Activated CD4-positive, alpha-beta T cell treated with anti-CD3 and anti-CD28 coated beads for 1 hour (primary cell): ENCODE measurements at places on chromosomes 5 and 9.

DNA sequence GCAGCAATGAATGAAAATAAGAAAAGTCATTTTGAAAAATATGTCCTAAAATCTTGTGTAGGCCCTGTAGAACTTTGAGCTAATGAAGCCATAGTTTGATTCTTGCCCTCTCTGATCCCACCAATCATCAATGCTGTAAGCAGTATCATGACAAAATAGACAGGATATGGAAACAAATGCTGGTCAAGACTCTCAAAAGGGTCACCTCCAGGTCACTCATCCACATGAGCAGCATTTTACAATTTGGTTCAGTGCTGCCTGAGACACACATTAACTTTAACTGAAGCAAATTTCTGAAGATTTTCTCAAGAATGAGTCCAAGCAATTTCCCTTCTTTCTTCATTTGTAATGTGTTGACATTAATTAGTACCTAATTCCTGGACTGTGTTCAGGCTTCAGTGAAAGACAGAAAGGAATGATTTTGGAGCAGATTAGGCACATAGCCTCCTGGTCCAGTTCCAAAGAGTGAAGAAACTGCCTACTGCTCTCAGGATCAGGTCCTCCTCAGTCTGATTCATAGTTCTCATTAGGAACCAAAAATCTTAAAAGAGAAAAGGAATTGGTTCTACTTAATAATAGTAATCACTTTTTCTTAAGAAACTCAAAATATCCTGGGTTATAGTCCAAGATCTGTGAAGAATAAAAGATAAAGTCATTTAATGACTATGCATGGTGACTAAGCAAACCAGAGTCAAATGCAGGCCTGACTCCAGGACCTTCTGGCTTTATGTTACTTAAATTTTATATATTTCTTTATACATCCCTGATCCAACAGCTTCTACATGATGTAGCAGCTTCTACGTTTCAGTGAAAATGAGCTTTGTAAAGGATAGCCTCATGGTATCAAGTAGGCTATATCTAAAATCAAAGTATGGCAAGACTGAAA is 192.1 kb upstream of the RGMB start:
- DNase-seq = no peak

DNA sequence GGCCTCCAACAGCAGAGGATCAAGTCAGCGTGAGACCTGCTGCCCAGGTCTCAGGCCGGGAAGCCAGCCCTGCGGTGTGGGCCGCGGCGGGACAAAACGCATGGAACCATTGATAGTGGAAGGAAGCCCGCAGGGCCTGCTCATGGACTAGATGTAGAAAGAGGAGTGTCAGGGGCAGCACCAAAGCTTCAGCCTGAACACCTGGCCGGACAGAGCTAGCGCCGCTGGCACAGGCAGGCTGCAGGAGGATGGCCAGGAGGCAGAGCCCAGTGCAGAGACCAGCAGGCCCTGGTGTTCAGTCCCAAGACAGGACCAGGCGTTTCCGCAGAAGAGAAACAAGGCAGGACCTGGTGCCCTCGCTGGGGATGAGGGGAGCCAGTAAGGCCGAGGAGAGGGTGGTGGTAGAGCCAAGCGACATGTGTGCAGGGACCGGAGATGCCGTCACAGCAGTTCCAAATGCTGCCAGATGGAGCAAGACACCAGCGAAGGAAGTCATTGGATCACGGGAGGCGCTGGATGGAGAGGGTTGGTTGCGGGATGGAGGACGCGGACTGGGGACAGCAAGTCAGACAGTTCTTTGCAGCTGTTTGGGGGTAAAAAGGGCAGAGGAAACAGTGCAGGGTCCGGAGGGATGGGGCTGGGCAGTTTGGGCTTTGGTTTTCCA is 42.1 kb upstream of the OLFM1 start:
- no peak for DNase-seq

DNA sequence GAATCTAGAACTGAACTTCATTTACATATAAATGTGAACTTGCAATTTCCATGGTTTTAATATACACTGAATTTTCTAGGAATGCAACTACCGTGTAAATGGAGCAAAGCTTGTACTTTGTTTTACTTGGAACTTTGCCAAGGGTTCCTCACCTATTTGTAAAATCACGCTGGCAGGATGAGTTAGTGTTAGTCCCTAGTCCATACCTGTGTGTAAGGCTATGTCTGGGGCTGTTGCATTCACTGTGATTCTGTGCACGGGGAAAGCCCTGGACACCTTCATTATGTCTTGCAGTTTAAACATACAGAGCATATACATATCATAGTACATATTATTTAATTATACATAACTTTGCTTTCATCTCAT is 119.9 kb downstream of the PAX5 start:
- DNase-seq = no peak

DNA sequence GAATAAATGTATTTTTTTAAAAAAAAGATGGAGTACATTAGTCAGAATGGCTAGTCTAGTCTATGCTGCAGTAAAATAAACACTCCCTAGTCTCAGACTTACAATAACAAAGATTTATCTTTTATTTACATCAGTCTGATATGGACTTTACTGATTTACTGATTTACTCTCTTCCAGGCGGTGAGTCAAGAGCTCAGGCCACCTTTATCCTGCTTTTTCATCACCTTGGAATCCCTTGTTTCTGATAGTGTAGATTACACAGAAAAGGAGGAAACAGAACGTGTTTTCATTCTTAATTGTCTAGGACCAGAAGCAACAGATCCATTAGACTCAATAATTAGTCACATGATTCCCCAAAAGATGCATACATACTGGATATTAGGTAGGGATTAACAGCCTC is 290.1 kb upstream of the TRPC7 start:
- no peak for DNase-seq

GRCh38 chr9:107323836-107324585 is 40.9 kb downstream of the RAD23B start:
- DNase-seq = no peak

GRCh38 chr5:145920542-145921210 is 15.7 kb upstream of the SH3RF2 start:
- DNase-seq = no peak

- no peak for DNase-seq
These were observed 29.7 kb downstream of the MEGF10 start for GRCh38 chr5:127320032-127320965.

GRCh38 chr5:28707706-28708105 is 1669.3 kb upstream of the CDH9 start:
- no peak for DNase-seq

- DNase-seq = no peak
These were observed 122.3 kb downstream of the MAST4 start for GRCh38 chr5:66718374-66719002.

DNA sequence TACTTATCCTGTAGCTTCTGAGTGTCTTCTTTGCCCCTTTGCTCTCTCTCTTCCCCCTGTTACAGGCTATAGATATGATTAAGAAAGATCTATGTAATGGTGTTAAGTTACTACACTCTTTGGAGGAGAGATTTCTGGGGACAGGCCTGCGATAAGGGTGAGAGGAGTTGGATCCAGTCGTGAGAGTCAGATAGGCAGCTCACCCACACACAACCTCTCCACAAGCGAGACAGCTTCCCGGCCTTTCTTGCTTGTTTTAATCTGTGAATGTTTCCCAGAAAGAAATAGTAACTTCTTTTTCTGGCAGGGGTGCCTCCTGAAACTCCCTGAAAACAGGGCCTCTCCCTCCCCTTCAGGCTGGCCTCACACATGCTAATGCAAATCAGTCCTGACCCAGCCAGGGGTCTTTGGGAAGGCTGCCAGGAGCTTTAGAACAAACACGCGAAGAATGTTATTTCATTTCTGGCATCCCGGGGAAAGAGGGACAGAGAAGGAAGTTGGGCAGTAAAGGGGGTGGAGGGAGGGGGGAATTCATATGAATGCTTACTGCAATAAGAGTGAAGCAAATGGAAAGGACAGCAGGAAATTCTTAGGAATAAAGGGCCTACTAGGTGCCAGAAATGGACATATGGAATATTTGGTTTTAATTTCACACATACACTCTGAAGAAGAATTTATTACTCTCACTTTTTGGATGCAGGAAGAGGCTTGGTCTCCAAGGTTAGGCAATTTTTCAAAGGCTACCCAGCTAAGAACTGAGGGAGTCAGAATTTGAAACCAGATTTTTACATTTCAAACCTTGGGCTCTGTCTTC is 215.8 kb upstream of the TRIM32 start:
- DNase-seq = no peak

GRCh38 chr5:142692321-142692894 is 6.5 kb upstream of the FGF1 start:
- no peak for DNase-seq

GRCh38 chr9:27586304-27586703 is 13.0 kb upstream of the C9orf72 start:
- DNase-seq = no peak

- DNase-seq = no peak
These were observed 73.4 kb upstream of the CDH12 start for GRCh38 chr5:22926574-22926973.

- no peak for DNase-seq
These were observed 3.6 kb downstream of the FGF18 start for GRCh38 chr5:171422902-171423663.

DNA sequence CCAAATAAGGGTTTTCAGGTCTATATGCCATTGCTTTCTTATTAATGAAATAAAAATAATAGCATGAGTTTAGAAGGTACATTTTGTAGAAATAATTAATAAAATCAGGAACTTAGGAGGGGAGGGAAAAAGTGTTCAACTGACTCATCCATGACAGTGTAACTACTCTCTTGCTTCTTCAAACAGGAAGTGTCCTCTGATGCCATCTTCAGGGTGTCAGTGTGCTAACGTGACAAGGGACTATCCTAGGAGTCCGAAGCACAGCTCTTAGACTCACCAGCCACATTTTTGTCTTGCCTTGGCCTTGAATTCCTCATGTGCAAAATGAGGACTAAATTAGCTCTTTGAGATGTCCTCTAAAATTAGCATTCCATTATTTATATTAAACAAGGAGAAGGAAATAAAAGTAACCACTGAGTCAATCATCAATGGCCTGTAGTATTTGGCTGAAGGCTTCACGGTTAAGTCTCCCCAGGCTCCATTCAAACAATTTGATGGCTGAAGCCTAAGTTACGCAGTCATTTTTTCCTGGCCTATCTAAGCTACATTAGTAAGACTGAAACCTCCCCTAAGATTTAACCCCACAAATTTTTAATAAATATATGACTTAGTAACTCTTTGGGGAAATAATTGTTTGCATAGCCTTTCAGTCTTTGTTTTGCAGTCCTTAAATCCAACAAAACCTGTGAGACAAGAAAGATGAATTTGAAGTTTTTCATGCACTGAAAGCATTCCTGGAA is 151.1 kb downstream of the ARL15 start:
- DNase-seq = no peak

DNA sequence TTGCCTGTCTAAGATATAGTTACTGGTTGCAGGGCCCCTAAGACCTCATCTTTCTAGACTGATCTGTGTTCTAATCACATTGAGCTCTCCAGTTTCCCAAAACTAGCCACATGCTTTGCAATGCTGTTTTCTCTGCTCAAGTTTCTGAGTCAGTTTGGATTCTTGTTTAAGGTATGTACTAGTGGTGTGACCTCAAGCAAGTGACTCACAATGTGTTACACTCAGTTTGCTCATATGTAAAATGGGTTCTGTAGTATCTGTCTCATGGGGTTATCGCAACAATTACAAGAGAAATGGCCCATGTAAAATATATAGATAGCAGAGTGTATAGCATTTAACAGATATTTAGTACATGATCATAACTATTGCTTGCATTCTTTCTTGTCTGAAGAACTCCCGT is 153.1 kb upstream of the ELL2 start:
- no peak for DNase-seq

- no peak for DNase-seq
These were observed 71.9 kb downstream of the GDNF start for GRCh38 chr5:37767961-37768360.

DNA sequence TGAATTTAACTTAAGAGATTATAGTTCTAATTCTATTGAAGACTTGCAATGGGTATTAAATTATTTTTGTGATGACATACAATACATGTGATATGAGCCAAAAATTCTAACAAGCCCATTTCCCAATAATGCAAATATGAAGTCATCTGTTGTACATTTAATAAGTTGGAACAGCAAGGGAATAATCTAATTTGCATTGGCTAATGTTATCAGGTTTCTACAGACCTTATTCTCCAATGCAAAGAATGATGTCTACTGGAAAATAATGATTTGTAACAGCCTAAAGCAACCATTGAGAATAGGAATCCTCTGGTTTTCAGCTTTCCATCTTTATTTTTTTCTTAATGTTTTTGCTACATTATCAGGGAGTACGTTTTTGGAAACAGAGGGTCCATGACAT is 89.1 kb upstream of the MINAR2 start:
- DNase-seq = no peak

DNA sequence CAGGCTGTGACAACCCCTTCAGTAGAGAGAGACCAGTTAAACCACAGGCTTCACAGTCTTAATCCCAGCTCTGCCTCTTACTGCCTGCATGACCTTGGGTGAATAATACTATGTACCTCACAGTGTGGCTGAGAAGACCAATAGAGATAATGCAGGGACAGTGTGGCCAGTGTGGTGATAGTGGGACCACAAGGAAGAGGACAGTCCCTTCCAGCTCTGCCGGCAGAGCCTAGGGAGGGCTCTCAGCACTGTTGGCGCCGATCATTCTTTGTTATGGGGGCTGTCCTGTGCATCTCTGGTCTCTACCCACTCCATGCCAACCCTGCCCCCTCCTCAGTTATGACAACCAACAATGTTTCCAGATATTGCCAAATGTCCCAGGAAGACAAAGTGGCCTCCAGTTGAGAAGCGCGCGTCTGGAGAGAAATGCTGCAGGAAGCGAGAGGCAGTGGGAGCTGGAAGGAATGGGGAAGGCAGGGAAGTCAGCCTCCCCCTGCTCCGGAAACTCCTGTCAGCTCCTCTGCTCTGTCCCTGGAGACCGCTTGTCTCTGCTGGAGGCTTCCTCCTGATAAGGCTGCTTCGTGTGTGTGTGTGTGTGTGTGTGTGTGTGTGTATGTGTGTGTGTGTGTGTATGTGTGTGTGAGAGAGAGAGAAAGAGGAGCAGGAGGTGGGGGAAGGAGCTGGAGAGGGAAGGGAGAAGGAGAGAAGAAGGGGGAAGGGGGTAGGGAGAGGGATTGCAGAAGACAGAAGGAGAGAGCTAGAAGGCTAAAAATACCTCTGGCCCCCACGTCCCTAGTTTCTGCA is 31.8 kb upstream of the FABP6 start:
- no peak for DNase-seq

DNA sequence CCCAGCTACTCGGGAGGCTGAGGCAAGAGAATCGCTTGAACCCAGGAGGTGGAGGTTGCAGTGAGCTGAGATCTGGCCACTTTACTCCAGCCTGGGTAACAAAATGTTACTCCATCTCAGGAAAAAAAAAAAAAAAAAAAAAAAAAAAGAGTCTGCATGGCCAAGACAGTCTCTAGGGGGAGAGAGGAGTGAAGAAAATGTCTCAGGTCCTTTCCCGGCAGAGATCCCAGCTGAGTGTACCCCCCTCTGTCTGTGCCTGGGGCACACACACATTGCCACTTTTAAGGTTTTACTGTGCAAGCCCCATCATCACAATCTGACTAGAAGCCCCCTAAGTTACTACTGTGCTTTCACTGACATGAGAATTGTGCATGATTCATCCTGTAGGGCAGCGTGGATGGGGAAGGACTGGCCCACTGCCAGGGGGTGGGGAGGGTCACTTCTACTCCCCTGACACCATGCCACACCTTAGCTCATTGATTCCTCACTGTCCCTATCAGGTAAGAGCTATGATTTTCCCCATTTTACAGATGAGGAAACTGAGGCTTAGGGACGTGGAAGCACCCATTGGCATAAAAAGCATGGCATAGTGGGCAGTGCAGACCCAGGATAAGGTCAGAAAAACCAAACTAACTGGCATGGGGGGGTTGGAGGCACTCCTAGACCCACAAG is 102.3 kb upstream of the LARP1 start:
- DNase-seq = no peak
